ENCODE measurements at places on chromosomes 1 and 21. TPM values are rescaled to one million over a fixed set of nuclear protein-coding genes. Genes with fewer than 3 reads are reported as not detected.
A peak's percentile ranks its signal among the peaks of the same experiment; 100 is the strongest.

Gene MATN1
- not detected for polyA plus RNA-seq

- no peak for DNase-seq
- H3K27me3 ChIP-seq: no peaks in the 10 kb centered on the region
- no peak overlapping the region for H3K27ac ChIP-seq
These were observed 7.4 kb downstream of the HDAC1 start for GRCh38 chr1:32299327-32299726.

DNA sequence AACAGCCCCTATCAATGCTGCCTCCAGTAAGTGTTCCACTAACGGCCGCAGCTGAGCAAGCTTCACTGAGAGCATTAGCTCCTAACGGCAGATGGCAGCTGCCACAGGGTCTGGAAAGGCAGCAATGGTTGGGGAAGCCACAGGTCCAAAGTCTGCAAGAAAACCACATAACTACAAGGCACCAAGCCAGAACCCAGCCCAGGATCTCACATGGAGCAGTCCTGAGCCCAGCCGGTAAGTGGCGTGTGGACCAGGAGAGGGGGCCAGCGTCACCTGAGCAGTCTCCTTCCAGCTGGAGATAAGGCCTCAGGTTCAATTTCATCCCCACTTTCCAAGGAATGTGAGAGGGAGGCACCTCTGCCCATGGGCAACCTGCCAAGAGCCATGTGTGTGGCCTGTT lies 13.2 kb downstream of the SYT2 start:
- no peak overlapping the region for H3K4me3 ChIP-seq

GRCh38 chr1:70048336-70049094 lies 156.9 kb downstream of the LRRC40 start:
- no peaks in the 10 kb centered on the region for H3K27me3 ChIP-seq
- no peak overlapping the region for H3K27ac ChIP-seq
- no peak overlapping the region for H3K4me3 ChIP-seq

Gene FAM177B
- polyA plus RNA-seq: 2.0 TPM

DNA sequence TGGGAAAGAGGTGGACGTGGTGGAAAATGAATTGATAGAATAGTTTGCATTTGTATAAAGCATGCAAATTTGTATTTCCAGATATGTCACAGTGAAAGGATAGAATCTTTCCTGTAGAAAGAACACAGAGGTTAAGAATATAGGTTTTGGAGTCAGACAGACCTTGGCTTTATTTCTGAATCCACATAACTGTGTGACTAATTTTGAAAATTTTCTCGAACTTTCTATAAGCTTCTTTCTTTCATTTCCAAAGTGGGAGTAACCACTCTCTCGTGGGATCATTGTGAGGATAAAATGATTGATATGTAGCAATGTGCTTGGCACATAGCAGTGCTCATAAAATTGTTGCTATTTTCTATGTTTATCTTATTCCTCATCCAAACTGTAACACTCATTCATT lies 108.8 kb downstream of the DISC1 start:
- no peak overlapping the region for H3K27ac ChIP-seq
- no peaks in the 10 kb centered on the region for H3K36me3 ChIP-seq
- H3K4me1 ChIP-seq: no peaks in the 10 kb centered on the region
- DNase-seq: no peak

Gene SLC45A1
- 2.5 TPM for polyA plus RNA-seq

DNA sequence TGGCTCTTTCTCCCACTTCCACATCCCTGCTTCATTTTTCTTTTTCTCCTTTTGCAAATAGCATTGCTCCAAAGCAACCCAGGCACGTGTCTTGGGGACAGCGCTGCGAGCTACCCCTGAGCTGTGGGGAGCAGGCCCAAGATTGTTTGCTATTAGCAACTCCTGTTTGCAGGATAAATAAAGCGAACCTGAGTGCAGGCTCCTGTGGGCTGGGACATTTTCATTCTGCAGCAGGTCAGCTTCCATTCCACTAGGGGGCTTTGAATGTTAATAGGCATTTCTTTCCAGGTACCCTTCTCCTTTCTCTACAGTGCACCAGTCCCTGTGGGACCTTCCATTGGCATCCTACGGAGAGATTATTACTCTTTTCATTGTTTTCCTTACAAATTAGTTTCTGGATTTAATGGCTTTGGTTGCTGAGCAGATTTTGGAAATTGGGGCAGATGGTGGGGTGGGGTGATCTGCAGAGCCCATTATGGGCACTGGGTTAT lies 54.0 kb downstream of the OLFML3 start:
- no peaks in the 10 kb centered on the region for H3K27me3 ChIP-seq
- H3K4me3 ChIP-seq: no peak overlapping the region
- H3K27ac ChIP-seq: no peak overlapping the region
- peak; percentile 40 for DNase-seq
- H3K4me1 ChIP-seq: no peaks in the 10 kb centered on the region
- no peaks in the 10 kb centered on the region for H3K36me3 ChIP-seq

GRCh38 chr1:151142411-151143056 lies 3.9 kb downstream of the SEMA6C start:
- DNase-seq: no peak
- peaks cover 9% of the 10 kb centered on the region for H3K4me1 ChIP-seq
- H3K27me3 ChIP-seq: peaks cover 12% of the 10 kb centered on the region
- no peaks in the 10 kb centered on the region for H3K36me3 ChIP-seq

DNA sequence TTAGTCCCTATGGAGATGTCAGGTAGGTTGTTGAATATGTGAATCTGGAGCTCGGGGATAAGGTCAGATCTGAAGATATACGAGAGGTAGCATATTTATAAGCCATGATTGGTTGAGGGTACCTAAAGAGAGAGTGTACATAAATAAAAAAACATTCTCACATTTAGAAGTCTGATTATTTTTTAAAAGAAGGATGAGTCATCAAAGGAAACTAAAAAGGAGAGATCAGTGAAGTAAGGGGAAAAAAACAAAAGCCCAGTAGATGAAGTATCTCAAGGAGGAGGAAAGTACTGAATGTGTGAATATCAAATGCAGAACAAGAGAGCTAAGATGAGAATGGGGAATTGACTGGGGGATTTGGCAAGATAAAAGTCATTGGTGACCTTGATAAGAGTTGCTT lies 15.7 kb upstream of the ANGPTL1 start:
- no peak for DNase-seq
- no peak overlapping the region for H3K27ac ChIP-seq
- H3K36me3 ChIP-seq: no peaks in the 10 kb centered on the region
- H3K27me3 ChIP-seq: no peaks in the 10 kb centered on the region

Gene LCE2C
- not detected for polyA plus RNA-seq

Gene ZSWIM5
- polyA plus RNA-seq: 0.75 TPM

- no peak for DNase-seq
- H3K4me1 ChIP-seq: peaks cover 71% of the 10 kb centered on the region
- no peaks in the 10 kb centered on the region for H3K27me3 ChIP-seq
- peaks cover 17% of the 10 kb centered on the region for H3K36me3 ChIP-seq
These were observed 20.0 kb downstream of the PTPRF start for GRCh38 chr1:43550598-43551246.

Gene CCDC30
- polyA plus RNA-seq: 1.2 TPM

Gene SLC22A15
- 1.9 TPM for polyA plus RNA-seq

- no peaks in the 10 kb centered on the region for H3K4me1 ChIP-seq
- DNase-seq: peak; percentile 54
- H3K4me3 ChIP-seq: no peak overlapping the region
- H3K36me3 ChIP-seq: no peaks in the 10 kb centered on the region
These were observed 49.2 kb downstream of the RALGPS2 start for GRCh38 chr1:178774263-178774662.

Gene CFHR4
- polyA plus RNA-seq: not detected

DNA sequence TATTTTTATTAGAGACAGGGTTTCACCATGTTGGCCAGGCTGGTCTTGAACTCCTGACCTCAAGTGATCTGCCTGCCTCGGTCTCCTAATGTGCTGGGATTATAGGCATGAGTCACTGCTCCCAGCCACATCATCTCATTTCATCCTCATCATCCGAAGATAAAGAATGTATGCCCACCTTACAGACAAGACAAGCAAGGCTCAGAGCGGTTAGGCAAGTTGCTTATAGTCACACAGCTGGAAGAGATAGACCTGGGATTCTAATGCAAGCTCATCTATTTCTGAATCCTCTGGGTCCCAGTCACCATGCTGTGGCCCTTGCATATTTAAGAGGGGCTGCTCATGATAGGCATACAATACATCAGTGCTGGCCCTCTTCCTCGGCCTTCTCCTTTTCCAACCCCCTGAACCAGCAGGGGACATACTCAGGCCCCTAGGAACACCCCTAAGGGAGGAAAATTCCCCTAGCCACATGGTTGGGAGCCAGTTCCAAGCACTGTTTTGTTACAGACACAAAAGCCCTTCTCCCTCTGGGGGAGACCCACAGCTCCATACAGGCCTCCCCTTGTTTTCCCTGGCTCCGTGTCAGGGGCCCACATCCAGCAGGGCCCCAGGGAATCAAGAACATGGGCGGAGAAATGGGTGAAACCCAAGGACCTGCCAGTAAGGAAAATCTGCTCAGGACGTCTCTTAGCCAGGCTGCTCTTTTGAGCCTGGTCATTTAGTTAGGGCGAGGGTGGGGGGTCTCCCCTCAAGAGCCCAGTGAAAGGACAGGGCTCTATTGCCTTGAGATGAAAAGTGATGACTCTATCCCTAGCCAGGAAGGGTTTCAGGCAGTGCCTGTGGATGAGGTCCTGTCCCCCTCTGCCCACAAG lies 6.9 kb downstream of the CSRP1 start:
- peaks cover 28% of the 10 kb centered on the region for H3K36me3 ChIP-seq
- H3K27ac ChIP-seq: peak overlapping the region; percentile 19
- H3K27me3 ChIP-seq: no peaks in the 10 kb centered on the region

DNA sequence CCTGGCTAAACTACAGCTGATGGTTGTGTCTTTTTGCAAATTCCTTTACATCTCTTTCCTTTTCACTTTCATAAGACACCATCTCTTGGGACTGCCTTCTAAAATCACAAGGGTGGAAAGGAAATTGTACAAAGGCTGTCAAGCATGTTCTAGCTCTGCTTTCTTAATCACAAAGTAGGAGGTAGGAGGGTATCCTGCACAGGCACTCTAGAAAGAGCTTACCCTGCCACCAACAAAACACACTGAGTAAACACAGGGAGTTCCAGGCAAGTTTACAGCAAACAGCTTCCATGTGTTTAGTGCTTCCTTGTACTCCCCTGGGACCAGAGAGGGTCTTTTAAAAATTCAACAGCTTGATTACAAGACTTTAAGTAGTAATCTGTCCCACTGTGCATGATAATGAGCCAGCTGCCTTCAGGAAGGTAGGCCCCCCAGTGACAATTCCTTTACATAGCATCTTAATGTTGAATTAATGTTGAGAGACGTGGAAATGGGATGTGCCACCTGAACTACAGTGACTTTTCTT lies 2.4 kb downstream of the PLPP3 start:
- H3K36me3 ChIP-seq: no peaks in the 10 kb centered on the region
- no peaks in the 10 kb centered on the region for H3K27me3 ChIP-seq
- peak overlapping the region; percentile 95 for H3K27ac ChIP-seq
- peaks cover 39% of the 10 kb centered on the region for H3K4me1 ChIP-seq

GRCh38 chr1:235601104-235601503 lies 48.5 kb downstream of the GNG4 start:
- H3K27ac ChIP-seq: no peak overlapping the region
- H3K4me1 ChIP-seq: no peaks in the 10 kb centered on the region
- no peak overlapping the region for H3K4me3 ChIP-seq
- DNase-seq: peak; percentile 27

Gene IL6R
- polyA plus RNA-seq: 4.0 TPM

Gene NKAIN1
- polyA plus RNA-seq: 0.08 TPM

Gene GNG12
- 41.5 TPM for polyA plus RNA-seq

Gene SH2D5
- polyA plus RNA-seq: 0.18 TPM

Gene LRRC53
- polyA plus RNA-seq: not detected

DNA sequence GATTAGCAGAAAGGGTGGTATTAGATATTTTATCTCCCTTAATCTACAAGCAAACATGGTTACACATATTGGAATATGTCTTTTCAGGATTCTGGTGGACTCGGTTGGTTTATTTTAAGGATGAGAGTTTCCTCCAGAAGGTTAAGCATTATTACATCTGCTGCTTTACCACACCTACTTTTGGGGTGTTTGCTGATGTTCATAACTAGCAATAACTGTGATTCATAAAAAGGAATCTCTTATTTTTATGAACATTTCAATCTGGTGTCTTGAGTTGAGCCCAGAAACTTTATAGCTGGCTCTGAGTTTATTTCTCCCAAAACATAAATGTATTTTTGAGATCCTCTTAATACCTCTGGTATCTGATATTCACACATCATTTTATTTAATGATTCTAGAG lies 82.7 kb downstream of the LRRC8D start:
- H3K4me1 ChIP-seq: no peaks in the 10 kb centered on the region
- H3K36me3 ChIP-seq: no peaks in the 10 kb centered on the region
- no peaks in the 10 kb centered on the region for H3K27me3 ChIP-seq
- H3K4me3 ChIP-seq: no peak overlapping the region
- H3K27ac ChIP-seq: no peak overlapping the region

DNA sequence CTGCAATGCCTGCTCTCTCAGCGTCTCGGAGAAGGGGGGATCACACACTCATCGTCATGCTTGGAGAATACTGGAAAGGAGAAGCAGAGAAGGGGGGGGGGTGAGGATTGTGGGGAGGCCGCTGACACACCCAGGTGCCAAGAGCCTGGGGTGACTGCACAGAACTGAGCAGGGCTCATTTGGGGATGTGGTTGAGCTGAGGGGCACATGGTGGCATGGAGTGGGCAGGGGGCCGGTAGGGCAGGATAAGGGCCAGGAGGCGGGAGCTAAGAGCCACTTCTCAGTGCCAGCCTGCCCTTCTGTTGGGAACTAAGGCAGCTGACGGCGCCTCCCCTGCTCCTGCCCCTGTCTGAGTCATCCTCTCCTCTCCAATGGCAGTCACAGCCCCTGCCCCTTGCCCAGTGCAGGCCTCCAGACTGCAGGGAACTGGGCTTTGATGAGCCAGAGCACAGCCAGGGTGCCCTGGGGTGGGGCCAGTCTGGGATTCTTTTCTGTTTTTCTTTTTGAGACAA lies 27.2 kb downstream of the MRPL37 start:
- no peak for DNase-seq
- H3K36me3 ChIP-seq: peaks cover 14% of the 10 kb centered on the region
- H3K27me3 ChIP-seq: no peaks in the 10 kb centered on the region
- no peak overlapping the region for H3K4me3 ChIP-seq

Gene PLPPR4
- polyA plus RNA-seq: not detected

GRCh38 chr1:50346621-50347020 lies 76.6 kb downstream of the DMRTA2 start:
- H3K36me3 ChIP-seq: no peaks in the 10 kb centered on the region
- DNase-seq: no peak
- no peak overlapping the region for H3K27ac ChIP-seq
- peaks cover 4% of the 10 kb centered on the region for H3K27me3 ChIP-seq
- H3K4me3 ChIP-seq: no peak overlapping the region

Gene ASPM
- not detected for polyA plus RNA-seq

Gene CAPN8
- 28.3 TPM for polyA plus RNA-seq
